ENCODE measurements at places on chromosomes 1 and 21. TPM values are rescaled to one million over a fixed set of nuclear protein-coding genes. Genes with fewer than 3 reads are reported as not detected.

- no peak for DNase-seq
Measured at GRCh38 chr1:81678779-81679178, 122.0 kb upstream of the ADGRL2 start.

DNA sequence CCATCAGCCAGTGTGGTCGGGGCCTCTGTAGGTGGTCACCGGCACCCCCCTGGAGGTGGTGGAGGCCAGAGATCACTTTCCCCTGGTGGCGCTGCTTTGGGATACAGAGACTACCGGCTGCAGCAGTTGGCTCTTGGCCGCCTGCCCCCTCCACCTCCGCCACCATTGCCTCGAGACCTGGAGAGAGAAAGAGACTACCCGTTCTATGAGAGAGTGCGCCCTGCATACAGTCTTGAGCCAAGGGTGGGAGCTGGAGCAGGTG is 961 bp downstream of the RBM15 start:
- DNase-seq, result no peak

The CRNN gene
- 3.7 TPM for total RNA-seq

DNA sequence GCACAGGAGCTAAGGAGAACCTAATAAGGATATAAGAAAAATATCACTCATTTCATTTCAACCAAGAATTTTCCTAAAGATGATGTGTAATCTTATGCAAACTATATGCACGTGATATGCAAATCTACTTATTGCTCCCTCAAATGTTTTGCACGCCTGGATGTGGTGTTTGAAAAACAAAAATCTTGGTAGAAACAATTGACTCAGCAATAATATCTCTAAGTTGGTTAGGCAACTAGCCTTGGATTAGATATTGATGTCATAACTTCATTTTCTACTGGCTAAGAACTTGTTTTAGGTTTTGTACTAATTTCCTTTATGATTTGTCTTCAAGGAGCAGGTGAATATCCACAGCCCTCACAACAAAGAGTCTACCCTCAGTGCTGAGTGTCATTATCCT is 164.6 kb downstream of the TM2D1 start:
- DNase-seq, result no peak

DNA sequence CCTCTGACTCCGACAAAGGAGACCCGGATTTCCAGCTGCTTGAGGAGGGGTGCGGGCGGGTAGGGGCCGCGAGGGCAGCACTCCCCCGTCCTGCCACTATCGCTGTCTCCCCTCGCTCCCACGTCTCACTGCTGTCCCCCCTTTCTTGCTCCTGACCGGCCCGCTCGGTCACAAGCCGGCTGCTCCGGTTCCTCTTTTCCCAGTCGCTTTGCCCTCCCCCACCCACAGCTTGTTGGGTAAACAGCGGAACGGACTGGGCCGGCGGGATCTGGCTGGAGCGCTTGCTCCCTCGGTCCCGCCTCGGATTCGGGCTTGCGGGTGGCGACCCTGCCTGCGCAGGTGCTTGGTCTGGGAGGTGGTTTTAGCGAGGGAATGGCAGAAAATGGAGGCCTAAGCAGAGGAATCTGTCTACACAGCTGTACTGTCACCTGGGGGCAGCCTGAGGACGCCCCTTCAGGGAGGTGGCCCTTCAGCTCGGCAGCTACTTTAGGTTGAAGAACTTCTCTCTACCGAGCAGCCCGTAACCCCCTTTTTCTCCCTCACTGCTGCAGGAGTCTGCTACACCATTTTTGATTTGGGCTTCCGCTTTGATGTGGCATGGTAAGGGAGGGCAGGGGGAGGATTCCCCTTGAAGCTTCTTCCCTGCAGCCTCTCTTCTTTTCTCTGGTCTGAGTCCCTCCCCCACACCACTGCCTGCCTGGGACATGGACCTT is 645 bp downstream of the ATP6V0B start:
- DNase-seq, result no peak

GRCh38 chr1:68287241-68287640 is 54.9 kb upstream of the WLS start:
- no peak for DNase-seq

The LDLRAD1 gene
- not detected for total RNA-seq
